ENCODE measurements at places on chromosomes 12 and 14.

GRCh38 chr14:91277546-91278382 is 33.3 kb upstream of the GPR68 start:
- no peak for DNase-seq

DNA sequence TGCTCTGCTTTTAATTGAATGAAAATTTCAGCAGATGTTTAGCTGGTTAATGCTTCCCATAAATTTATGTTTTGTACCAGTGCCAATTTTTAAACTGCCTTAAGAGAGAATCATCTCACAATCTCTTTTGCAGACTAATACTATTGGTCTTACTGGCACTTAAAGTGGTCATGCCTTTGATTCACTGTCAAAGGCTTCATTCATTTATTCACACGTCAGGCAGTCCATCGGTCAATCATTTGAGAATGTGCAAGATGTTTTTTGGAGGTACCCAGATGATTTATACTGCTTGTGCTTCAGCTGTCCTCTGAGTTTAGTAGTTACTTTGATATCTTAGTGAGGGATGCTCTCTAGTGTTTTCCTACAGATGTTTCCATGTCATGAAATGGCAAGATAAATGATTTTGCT is 83.4 kb downstream of the NAV3 start:
- no peak for DNase-seq

DNA sequence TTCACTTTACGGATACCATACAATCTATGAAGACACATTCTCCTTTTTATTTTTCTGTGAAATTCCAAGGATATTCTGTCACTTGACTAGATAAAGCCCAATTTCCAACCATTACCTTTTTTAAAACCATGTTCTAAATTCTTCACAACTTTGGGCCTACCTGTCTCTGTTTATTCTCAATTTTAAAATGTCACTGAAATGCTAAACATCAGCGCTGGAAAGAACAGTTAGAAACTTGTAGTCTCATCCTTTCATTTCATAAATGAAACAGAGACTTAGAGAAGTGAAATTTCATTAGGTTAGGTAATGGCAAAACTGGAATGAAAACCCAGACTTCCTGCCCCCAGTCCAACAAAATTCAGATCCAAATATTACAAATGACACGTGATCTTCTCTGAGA is 396.2 kb downstream of the CCDC91 start:
- no peak for DNase-seq

DNA sequence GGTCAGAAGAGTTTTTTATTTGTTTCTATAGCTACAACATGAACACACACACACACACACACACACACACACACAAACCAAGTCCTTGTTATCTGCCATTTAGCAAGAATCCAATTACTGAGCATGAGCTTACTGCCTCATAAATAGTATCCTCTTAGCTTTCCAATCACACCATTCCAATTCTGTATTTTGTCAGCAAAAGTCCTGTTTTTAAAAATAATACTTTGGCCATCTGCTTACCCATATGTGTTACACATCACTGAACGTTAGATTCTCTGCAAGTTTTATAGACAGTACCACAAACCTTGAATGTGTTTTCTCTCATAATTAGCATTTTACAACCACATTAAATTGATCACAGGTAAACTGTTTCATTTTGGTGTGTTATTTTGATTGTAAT is 1905.4 kb upstream of the FLRT2 start:
- DNase-seq: no peak

DNA sequence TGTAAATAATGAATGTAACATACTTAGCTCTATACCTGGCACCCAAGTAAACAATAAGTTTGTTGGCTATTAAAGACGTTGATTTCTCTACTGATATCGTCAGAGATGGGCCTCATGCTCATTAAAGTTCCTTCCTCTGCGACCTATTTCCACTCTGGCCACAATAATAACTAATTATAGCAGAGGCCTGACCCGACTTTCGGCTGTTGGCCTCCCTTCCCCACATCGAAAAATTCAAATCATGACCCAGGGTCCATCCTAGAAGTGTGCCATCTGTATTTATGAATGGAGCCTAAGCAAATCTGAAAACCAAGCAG is 321 bp upstream of the USP30 start:
- DNase-seq: no peak

DNA sequence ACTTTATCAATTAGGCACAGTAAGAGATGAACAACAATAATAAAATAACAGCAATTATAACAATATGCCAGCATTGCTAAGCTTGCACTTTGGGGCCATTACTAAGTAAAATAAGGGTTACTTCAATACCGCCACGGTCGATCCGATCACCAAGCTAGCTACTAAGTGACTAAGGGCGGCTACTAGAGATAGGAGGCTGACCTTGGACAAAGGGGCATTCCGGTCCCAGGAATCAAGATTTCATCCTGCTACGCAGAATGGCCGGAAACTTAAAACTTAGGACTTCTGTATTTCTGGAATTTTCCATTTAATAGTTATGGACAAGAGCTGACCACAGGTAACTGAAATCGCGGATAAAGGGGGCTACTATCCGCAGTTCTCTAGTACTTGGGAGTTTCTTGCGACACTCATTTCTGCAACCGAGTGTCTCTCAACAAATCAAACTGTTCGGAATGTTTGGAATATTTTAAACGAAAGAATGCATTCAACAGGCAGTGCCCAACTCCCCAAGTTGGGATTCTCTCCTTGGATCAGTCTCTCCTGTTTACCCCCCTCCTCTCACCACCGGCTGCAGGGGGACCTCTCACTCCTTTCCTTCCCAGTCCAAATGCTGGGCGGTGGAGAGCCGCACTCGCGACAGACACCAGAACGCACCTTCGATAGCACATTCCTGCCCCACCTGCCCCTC is 650 bp downstream of the HEBP1 start:
- no peak for DNase-seq

DNA sequence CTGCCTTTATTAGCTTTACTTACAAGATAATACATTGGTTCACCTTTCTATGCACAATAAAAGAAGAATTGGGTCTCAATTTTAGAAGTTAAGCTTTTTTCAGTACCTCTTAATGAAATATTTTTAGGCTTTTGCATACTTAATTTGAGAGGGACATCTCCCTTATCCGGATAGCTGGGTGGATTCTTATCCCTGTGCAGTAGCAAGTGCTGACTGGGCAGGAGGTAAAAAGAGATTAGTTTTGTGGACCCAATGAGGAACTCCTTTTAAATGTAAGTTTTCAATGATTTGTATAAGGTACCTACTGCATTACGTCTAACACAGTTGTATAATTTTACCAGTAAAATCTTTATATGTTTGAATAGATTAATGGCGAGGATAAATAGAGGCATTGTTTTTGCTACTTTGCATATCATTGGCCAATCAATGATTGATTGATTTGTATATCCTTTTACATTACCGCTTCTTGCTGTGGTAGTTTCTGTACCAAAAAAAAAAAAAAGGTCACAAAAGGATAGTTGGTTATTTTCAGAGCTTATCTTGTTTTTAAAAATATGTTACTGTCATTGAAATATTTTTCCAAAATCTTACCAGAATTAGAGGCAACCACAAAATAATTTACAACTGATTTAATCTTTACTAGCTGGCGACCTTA is 2.2 kb downstream of the CPSF6 start:
- no peak for DNase-seq

GRCh38 chr12:24839268-24839791 is 109.6 kb downstream of the BCAT1 start:
- DNase-seq: no peak

DNA sequence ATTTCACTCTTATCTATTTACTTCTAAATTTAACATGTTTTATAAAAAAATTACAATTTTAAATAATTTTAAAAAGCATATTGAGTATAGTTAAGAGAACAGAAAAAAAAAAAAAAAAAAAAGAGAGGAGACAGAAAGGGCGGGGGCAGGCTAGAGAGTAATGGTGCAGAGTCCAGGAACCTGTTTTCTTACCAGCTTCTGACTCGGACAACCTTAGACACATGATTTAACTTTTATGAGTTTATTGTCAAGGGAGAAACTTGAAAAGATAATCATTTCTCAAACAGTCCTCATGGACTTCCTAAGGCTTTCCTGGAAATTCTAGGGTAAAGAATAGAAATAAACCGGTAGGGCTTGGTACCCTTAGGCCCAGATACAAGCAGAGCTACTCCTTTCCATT is 84.3 kb downstream of the RPS6KA5 start:
- DNase-seq: no peak

DNA sequence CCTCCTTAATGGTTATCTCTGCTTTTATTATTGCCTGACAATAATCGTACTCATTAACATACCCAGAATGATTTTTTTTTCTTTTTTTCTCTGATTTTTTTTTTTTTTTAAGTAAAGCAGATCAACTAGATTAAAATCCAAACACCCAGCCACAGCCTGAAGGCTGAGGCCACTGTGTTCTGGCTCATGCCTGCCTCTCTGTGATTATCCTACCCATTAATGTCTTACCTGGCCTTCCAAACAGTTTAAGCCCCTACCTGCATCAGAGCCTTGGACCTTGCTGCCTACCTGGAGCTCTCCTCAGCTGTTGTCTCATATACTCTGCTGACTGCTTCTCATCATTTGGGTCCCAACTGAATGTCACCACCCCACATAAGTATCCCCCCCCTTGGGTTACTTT is 6.8 kb upstream of the TMED10 start:
- no peak for DNase-seq

DNA sequence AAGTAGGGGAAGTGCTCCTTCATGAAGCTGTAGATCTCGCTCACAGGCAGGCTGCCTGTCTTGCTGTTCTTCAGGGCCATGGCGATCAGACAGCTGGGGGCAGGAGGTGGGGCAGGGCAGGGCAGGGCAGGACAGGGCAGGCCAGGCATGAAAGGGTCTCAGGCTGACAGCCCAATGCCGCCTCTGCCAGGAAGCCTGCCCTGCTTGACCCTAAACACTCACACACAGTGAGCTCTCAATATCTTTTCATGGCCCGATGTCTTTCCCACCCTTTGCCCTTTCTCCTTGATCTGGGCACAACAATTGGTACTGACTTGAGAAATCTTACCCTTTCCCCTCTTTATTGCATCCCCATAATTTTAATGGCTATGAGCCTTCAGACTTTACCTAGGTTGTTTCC is 22.4 kb downstream of the FOXN4 start:
- no peak for DNase-seq

DNA sequence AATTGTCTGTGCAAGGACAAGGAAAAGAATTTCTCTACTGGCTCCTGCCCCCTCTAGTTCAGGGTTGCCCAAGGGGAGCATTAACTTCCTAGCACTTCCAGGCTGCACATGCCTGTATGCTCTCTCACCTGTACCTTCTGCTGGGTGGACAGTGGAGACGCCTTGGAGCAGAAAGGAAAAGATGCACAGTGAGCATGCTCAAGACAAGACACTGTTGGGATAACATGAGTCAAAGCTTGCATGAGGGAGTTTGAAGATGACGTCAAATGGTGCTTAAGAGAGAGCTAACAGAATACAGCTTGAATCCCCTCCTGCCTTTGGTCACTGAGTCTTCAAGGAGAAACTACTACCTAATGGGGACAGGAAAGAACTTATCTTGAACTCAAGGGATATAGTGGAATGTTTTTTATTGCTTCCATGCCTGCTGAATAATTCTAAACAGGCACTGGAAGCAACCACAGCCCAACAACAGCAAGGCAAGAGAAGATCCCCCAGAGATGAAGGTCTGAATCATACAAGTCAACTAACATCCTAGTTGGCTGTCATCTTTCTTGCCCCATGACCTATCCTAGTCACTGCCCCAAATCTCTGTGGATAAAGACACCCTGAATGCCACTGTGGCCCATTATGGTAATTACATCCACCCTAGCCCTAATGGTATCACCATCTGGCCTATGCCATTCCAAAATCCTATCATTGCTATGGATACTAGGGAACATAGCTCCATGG is 23.5 kb downstream of the RPS6KA5 start:
- DNase-seq: no peak

DNA sequence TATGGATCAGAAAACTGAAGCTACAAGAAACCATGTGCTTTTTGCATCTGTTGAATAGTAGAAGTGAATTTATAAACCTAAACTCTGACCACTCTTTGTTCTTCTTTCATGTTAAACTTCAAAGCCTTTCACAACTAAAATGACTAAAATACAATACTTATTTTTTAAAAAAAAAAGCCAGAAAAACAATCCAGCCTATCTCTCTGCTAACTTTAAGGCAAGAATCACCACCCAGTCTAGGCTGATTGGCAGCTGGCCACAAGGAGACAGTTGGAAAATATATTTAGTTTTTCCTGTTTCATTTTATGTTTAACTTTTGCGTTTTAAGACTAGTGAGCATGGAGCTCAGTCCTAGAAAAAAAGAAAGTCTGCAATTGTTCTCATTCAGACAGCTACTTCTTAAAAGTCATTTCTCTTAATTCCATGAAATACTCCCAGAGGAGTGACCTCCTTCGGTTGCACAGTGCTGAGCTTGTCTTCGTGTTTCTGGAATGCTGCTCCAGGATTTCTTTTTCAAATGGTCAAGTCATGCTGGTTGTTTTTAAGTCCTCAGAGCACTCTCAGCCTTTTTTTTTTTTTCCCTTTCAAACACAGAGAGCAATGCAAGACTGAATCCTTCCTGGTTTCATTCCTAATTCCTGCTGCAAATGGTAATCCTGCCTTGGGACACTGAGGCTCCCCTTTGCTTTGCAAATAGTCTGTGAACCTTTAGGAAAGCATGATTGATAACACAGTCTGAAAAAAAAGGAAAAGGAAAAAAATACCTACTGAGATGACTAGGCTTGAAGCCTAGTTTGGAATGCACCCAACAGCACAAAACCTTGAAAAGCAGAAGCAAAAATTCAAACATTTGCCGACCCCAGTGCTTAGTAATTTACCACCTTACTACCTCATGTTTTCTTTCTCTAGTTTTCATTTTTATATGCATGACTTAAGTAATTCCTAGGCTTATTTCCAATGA is 233.3 kb upstream of the DAAM1 start:
- no peak for DNase-seq

DNA sequence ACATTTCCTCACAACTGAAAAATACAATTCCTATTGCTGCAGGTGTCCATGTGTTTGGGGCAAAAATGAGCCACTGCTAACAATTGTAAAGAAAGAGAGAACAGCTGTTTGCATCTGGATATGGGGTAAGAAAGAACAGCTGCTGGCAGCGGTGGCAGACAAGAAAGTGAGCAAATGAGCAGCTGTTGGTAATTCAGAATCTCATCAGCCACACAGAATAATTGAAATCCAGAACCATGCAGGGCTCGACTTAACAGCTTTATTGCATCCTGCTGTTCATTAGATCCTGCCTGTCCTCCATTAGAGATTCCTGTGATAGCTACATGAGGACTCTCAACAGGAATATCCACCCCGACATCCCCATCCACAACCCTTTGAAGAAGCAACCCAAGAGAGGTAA is 62.5 kb upstream of the TSPAN8 start:
- no peak for DNase-seq

DNA sequence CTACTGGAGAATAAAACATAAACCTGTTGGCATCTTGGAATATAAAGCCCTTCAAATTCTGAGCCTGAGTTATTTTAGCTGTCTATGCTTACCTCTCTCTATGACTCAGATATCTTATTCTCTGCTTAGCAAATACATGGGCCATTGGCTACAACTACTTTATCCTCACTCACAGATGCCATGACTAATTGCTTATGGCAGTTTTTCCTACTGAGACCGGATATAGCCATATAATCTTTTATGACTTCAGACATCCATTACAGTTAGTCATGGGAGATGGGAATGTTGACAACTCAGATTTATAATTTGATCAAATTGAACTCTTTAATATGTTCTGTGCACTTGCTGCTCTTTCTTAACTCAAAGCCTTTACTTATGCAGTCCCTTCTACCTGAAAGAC is 502.4 kb upstream of the ATP2B1 start:
- no peak for DNase-seq
